ENCODE measurements at places on chromosomes 4 and X.

DNA sequence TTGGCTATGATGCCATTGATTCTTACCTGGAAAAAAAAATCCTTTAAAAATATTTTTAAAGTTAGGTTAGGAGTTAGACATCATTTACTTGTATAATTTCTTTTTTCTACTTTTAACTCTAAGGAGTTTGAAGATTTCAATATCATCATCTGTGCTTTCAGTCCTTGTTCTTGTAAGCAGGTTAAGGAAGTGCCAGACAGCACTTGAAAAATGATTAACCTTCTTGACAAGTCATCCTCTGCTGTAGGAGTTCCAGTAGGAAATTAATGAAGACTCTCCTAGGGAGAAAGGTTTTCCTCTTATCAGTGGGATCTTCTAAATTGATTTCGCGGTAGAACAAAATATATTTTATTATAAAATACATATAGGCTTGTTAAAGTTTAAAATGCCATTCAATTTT is 29.1 kb upstream of the ANAPC4 start:
- DNase-seq: no peak

DNA sequence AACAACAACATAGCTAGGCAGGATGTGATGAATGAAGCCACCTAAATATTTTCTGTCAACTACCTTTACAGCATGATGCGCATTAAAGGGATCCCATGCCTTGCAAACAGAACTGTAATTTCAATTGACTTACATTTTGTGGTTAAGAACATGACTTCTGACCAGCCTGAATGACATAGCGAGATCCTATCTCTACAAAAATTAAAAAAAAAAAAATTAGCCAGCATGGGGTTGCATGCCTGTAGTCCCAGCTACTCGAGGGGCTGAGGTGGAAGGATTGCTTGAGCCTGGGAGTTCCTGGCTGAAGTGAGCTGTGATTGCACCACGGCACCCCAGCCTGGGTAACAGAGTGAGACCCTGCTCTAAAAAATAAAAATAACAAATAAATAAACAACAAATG is 680.6 kb downstream of the IQCM start:
- DNase-seq: no peak

GRCh38 chr4:185849664-185850550 is 37.9 kb upstream of the SORBS2 start:
- DNase-seq: no peak

DNA sequence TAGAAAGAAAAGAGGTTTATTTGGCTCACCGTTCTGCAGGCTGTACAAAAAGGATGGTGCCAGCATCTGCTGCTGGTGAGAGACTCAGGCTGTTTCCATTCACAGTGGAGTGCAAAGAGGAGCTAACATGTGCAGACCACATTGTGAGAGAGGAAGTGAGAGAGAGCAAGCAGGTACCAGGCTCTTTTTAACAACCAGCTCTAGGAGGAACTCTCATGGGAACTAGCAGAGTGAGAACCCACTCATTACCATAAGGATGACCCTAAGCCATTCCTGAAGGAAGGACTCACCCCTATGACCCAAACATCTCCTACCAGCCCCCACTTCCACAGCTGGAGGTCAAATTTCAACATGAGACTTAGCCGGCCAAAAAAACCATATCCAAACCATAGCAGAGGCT is 158.6 kb upstream of the ADGRL3 start:
- no peak for DNase-seq

DNA sequence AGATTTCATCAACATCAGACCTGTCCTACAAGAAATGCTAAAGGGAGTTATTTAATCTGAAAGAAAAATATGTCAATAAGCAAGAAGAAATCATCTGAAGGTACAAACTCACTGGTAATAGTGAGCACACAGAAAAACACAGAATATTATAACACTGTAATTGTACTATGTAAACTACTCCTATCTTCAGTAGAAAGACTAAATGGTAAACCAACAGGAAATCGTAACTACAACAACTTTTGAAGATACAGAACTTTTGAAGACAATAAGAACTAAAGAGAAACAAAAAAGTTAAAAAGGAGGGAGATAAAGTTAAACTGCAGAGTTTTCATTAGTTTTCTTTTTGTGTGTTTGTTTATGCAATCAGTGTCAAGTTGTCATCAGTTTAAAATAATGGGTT is 12.4 kb downstream of the MED14 start:
- DNase-seq: no peak

- DNase-seq: no peak
Measured at GRCh38 chrX:136047969-136048368, 62.7 kb downstream of the SLC9A6 start.

GRCh38 chrX:66004928-66005829 is 34.7 kb downstream of the VSIG4 start:
- no peak for DNase-seq

DNA sequence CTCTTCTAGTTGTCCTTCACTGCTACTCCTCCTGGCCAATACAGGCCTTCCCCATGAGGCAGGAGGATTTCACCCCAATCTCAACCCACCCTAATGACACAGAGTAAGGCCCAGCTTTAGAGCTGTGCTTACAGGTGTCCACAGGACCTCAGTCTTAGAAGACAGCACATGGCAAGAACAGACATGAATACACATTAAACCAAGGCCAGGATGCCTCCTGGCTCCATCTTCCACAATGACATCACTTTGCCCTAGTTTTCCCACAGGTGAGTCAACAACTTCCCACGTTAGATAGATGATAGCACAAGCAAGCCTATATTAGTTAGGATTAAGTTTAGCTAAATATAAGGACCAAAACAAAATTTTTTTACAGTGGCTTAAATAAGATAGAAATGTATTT is 63.8 kb upstream of the NOCT start:
- DNase-seq: no peak

GRCh38 chrX:9682456-9682855 is 83.2 kb downstream of the GPR143 start:
- DNase-seq: peak; percentile 51

- no peak for DNase-seq
Measured at GRCh38 chrX:120463241-120463640, 5.9 kb downstream of the LAMP2 start.

DNA sequence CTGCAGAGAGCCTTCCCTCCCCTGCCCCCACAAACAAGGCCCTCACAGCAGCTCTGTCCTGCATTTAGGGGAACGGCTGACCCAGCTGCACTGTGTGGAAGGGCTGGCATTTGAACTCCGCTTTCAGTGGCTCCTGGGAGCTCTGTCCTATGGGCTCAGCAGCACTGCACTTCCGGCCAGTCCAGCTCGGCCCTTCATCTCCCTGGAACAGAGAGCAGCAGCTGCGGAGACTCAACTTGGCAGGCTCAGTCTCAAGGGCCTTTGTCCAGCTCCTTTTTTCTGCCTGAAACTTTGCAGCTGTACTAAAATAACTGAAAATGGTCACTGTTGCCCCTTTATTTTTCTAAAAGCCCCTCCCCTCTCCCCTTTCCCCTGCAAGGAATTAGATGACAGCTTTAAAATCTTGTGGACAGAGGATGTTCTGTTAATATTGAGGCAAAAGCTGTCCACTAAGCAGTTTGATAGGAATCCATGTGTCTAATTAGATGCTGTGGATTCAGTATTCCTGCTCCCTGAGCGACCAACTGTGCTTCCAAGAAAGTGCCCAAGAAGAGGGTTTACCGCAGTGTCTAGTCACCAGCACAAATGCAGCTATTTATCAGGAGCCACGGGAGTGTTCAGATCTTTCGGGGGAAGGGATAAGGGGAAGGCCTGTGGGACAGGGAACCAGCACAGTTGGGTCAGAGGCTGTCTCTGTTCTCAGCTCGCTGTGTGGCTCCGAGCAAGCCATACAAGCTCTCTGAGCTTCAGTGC is 133.1 kb downstream of the AFAP1 start:
- DNase-seq: peak; percentile 62

All from mucosa of descending colon (tissue), 3 donors.